ENCODE measurements at places on chromosomes 12 and 14.

DNA sequence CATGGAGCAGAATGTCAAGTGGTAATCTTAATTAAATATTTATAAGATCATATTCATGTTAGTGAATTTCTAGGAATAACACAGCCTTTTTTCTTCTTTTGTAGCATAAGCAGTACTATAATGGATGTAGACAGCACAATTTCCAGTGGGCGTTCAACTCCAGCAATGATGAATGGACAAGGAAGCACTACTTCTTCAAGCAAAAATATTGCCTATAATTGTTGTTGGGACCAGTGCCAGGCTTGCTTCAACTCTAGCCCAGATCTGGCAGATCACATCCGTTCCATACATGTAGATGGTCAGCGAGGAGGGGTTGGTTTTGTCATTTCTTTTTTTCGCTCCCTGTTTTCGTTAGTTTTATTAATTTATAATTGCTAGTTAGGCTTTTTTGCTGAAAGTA lies 23.1 kb downstream of the AEBP2 start:
- peaks cover 29% of the 10 kb centered on the region for H3K36me3 ChIP-seq
- no peaks in the 10 kb centered on the region for H3K27me3 ChIP-seq
- no peak for DNase-seq
- H3K4me1 ChIP-seq = peaks cover 31% of the 10 kb centered on the region

GRCh38 chr14:89621791-89622638 lies 205.0 kb upstream of the FOXN3 start:
- peaks cover 65% of the 10 kb centered on the region for H3K4me1 ChIP-seq
- H3K27ac ChIP-seq = peak overlapping the region; percentile 88
- H3K4me3 ChIP-seq = peak overlapping the region; percentile 92
- H3K27me3 ChIP-seq = no peaks in the 10 kb centered on the region

DNA sequence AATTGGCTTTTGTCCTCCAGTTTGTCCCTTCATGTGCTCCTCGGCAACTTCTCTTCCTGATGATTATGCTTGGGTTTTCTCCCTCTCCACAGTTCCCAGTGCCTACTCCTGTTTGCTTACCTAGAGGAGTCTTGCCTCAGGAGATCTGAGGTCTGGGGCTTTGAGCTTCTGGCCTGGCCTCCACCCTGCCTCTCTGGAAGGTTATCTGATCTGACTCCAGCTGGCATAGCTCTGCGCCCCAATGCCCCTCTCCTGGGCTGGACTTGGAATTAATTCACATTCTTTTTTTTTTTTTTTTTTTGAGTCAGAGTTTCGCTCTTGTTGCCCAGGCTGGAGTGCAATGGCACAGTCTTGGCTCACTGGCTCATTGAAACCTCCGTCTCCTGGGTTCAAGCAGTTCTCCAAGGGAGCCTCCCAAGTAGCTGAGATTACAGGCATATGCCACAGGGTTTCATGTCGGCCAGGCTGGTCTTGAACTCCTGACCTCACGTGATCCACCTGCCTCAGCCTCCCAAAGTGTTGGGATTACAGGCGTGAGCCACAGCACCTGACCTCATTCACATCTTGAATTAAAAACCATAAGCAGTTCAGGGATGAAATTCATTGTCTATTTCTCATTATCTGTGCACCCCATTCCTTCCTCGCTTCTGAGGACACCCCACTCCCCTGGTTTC lies 33.5 kb downstream of the CFL2 start:
- DNase-seq = no peak
- no peaks in the 10 kb centered on the region for H3K36me3 ChIP-seq
- H3K27me3 ChIP-seq = peaks cover 23% of the 10 kb centered on the region
- H3K4me1 ChIP-seq = no peaks in the 10 kb centered on the region

- no peaks in the 10 kb centered on the region for H3K4me1 ChIP-seq
- no peak overlapping the region for H3K4me3 ChIP-seq
- DNase-seq = no peak
- H3K36me3 ChIP-seq = peaks cover 5% of the 10 kb centered on the region
- no peaks in the 10 kb centered on the region for H3K27me3 ChIP-seq
- H3K27ac ChIP-seq = no peak overlapping the region
These were observed 106.4 kb downstream of the DIP2B start for GRCh38 chr12:50611021-50611744.

- peaks cover 74% of the 10 kb centered on the region for H3K27me3 ChIP-seq
- H3K4me1 ChIP-seq = no peaks in the 10 kb centered on the region
- no peak overlapping the region for H3K27ac ChIP-seq
- H3K4me3 ChIP-seq = no peak overlapping the region
These were observed 22.9 kb downstream of the NTN4 start for GRCh38 chr12:95767703-95768102.

GRCh38 chr14:28766469-28766955 lies at the start of gene FOXG1:
Gene FOXG1, plus strand, starts transcription at chr14:28766787. Its CDS starts 493 bp downstream, at chr14:28767280.
- H3K36me3 ChIP-seq = peaks cover 2% of the 10 kb centered on the region
- peaks cover 50% of the 10 kb centered on the region for H3K27me3 ChIP-seq
- H3K27ac ChIP-seq = no peak within 1 kb of the TSS

DNA sequence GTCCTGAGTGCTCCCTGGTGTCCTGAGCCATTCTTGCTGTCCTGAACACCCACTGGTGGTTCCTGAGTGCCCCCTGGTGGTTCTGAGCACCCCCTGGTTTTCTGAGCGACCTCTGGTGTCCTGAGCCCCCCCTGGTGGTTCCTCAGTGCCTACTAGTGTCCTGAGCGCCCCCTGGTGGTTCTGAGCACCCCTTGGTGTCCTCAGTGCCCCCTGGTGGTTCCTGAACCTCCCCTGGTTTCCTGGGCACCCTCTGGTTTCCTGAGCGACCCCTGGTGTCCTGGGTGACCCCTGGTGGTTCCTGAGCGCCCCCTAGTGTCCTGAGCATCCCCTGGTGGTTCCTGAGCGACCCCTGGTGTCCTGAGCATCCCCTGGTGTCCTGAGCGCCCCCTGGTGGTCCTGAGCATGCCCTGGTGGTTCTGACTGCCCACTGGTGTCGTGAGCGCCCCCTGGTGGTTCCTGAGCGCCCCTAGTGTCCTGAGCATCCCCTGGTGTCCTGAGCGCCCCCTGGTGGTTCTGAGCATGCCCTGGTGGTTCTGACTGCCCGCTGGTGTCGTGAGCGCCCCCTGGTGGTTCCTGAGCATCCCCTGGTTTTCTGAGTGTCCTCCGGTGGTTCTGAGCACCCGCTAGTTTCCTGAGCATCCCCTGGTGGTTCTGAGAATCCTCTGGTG lies 473.1 kb downstream of the TMEM121 start:
- peaks cover 12% of the 10 kb centered on the region for H3K4me1 ChIP-seq
- no peak overlapping the region for H3K4me3 ChIP-seq
- no peak overlapping the region for H3K27ac ChIP-seq
- DNase-seq = peak; percentile 36
- H3K27me3 ChIP-seq = no peaks in the 10 kb centered on the region

- H3K4me3 ChIP-seq = no peak overlapping the region
- H3K4me1 ChIP-seq = no peaks in the 10 kb centered on the region
- H3K27me3 ChIP-seq = no peaks in the 10 kb centered on the region
These were observed 78.0 kb upstream of the GPATCH2L start for GRCh38 chr14:76073717-76074116.

GRCh38 chr12:68609998-68610369 lies 715 bp upstream of the RAP1B start:
- H3K27me3 ChIP-seq = no peaks in the 10 kb centered on the region
- DNase-seq = no peak
- peaks cover 52% of the 10 kb centered on the region for H3K4me1 ChIP-seq
- peaks cover 25% of the 10 kb centered on the region for H3K36me3 ChIP-seq
- peak overlapping the region; percentile 99 for H3K4me3 ChIP-seq

- no peak overlapping the region for H3K27ac ChIP-seq
- DNase-seq = no peak
- peaks cover 36% of the 10 kb centered on the region for H3K27me3 ChIP-seq
- peaks cover 2% of the 10 kb centered on the region for H3K36me3 ChIP-seq
- peaks cover 7% of the 10 kb centered on the region for H3K4me1 ChIP-seq
These were observed 3.9 kb upstream of the MTA1 start for GRCh38 chr14:105415481-105416428.

DNA sequence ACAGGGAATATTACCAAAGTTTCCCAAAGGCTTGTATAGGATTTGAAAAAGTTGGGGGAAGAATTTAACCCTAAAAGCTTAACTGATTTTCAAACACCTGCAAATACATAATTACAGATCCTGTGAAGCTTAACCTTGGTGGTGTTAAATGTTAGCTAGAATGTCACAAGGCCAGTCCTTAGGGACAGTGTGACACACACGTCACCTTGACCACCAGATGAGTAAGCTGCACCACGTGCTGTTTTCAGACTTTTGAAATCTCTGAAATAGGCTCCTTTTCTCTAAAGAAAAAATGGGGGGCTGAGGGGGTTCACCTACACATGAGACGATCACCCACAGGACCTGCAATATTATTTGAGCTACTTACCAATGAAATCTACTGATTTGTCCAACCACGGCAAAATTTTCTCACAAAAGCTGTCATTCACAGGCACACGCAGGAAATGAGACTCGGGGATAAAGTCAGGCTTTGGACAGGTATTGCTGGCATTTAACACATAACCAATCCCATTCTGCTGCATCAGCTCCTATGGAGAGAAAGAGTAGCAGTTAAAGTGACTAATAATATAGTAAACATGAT lies 75.9 kb downstream of the DUSP16 start:
- no peaks in the 10 kb centered on the region for H3K27me3 ChIP-seq
- DNase-seq = no peak
- H3K27ac ChIP-seq = peak overlapping the region; percentile 33

DNA sequence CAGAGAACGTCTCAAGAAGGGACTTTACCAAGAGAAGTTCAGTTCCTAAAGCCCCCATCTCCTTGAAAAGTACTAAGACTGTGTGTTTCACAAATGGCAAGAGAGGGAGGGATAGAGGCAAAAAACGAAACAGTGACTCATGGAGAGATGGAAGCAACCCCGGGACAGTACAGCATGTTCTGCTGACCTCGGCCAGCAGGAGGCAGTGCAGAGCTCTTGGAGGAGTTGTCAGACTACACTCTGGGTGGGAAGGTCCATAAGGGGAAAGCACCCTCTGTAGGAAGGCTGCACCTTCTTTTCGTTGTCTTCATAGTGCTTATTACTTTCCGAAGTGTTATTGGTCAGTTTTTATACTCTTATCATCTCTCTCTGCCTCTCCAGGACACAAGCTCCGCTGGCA lies 525.2 kb upstream of the CCDC196 start:
- peaks cover 17% of the 10 kb centered on the region for H3K4me1 ChIP-seq
- peaks cover 3% of the 10 kb centered on the region for H3K36me3 ChIP-seq
- no peak overlapping the region for H3K4me3 ChIP-seq
- H3K27ac ChIP-seq = peak overlapping the region; percentile 24
